ENCODE measurements at places on chromosomes 1 and 21.
A peak's percentile ranks its signal among the peaks of the same experiment; 100 is the strongest.

GRCh38 chr21:27244776-27245175, 277.9 kb upstream of the ADAMTS5 start:
- DNase-seq, result no peak

DNA sequence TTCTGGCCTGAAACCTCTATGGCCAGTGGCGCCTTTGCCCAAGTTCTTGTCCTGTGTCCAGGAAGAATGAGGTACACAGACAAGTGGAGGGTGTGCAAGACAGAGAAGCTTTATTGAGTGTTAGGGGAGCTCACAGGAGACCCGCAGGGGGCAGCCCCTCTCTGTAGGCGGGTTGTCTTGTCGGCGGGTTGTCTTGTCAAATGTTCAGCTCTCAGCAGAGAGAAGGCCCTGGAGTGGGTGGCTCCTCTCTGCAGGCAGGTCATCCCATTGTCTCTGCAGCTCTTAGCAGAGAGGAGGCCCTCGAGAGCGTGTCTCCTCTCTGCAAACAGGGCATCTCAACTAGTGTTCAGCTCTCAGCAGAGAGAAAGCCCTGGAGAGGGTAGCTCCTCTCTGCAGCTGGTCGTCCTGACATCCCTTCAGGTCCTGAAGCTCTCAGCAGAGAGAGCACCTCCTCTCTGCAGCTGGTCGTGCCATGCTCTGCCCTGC, 11.0 kb downstream of the COL6A2 start:
- DNase-seq, result no peak

DNA sequence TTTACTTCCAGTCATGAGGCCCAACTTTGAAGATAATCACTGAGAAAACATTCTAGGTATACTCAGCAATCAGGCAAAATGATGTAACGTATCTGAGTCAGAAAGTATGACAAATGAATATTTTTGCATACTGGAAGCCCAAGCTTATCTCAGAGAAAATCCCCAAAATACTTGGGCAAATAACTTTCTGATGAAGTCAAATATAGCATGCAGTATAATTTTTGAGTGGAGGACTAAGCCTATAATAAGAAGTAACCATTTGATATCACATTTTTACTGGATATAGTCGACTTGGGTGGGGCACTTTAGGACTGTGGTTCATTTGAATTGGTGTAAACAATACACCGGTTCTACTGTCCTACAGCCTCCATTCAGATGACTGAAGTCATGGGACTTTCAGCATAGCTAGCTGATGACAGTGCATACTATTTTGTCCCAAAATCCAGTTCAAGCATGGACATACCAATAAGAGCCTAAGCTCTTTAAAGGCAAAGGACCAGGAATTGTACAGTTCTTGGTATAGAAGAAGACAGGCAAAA, 2.3 kb upstream of the GADD45A start:
- DNase-seq, result peak; percentile 41

- DNase-seq, result no peak
Observed at GRCh38 chr1:29896791-29897714, 660.7 kb downstream of the PTPRU start.

GRCh38 chr1:44907893-44908292, 64.8 kb upstream of the PTCH2 start:
- no peak for DNase-seq

- DNase-seq, result no peak
Observed at GRCh38 chr1:107048241-107048640, 8.2 kb upstream of the PRMT6 start.

DNA sequence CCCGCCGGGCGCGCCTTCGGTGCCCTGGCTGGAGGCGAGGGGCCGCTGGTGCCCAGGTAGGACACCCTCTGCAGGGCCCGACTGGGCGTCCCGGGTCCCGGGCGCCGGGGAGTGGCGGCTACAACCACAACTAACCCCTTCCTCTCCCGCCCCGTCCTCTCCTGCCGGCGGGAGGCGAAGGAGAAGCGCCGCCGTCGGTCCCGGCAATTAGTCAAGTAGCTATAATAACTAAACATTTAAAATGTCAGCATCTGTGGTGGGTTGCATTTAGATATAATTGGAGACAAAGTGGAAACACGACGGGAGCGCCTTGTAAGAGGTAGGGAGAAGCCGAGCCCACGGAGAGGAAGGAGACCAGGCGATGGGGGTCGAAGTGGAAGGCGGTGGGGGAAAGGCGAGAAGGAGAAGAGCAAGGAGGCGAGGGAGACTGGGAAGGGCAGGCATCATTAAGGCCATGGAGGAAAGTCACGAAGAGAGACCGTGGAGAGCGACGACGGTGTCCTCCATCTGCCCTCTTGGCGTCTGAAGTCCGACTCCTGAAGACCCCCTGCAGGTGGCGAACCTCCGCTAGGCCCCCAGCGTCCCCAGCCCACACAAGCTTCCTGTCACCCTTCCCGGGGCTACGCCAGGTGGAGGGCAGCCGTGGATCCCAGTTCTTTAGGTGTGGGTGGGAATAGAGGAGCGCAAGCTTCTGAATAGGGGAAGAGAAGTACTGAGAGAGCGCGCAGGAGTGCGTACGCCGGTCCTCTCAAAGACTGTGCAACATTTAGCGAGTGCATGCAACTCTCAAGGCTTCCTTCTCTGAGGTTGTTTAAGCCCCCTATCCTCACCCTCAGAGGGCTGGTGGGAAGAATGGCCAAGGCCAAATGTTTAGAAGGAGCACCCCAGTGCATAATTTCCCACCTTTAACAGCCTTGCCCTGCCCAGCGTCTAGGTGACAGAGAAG, 1.6 kb downstream of the CNIH3 start:
- DNase-seq, result no peak

- DNase-seq, result peak; percentile 29
Observed at GRCh38 chr1:178344513-178345091, 152.2 kb downstream of the CLEC20A start.

DNA sequence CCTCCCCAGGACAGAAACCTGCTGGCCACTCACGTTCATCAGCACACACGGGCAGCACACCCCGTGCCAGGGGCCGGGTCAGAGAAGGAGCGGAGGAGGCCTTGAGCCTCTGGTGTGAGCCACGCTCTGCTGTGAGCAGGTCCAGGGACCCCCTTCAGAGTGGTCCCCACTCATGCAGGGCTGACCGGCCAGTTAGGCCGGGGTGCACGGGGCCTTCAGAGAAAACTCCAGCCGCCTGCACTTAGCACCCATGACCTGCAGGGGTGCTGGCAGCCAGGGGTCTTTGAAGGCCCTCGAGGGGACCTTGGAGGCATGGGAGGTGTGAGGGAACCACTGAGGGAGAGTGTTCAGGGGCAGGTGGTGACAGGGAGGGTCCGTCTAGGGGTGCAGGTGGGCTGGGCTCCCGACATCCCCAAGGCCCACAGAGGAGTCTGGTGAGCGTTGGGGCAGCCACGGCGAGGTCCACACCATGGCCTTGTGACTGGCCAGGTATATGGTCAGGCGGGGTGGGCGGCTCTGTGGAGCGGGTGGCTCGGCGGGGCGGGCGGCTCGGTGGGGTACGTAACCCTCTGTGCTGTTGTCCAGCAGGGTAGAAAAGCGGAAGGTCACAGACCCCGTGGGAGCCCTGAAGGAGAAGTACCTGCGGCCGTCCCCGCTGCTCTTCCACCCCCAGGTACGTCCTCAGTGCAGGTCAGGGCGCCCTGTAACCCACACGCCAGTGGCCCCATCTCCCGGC, 40.3 kb upstream of the ARHGEF16 start:
- no peak for DNase-seq

DNA sequence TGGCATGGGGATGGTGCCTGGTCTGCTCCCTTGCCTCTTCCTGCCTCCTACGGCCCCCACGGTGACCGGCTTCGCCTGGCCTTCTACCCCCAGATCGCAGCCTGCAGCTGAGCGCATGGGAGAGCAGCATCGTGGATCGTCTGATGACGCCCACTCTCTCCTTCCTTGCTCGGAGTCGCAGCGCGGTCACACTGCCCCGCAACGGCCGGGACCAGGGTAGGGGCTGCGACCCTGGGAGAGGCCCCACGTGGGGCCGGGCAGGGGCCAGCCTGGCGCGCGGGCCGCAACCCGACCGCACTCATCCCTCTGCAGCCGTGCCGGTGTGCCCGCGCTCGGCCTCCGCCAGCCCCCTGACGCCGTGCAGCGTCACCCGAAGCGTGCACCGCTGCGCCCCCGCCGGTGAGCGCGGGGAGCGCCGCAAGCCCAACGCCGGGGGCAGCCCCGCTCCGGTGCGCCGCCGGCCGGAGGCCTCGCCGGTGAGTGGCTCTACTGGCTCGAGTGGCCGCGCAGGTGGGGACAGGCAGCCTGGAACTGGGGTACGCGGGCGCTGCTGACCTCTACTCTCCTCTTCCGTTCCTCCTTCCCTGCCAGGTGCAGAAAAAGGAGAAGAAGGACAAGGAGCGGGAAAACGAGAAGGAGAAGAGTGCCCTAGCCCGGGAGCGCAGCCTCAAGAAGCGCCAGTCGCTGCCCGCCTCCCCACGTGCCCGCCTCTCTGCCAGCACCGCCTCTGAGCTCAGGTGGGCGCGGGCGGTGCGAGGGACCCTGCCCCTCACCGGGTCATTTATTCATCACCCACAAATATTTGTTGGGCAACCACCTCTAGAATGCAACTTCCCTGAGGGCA, 20.4 kb downstream of the MAP7D1 start:
- DNase-seq, result no peak

- no peak for DNase-seq
Observed at GRCh38 chr21:46665566-46665965, 30.1 kb downstream of the PRMT2 start.

DNA sequence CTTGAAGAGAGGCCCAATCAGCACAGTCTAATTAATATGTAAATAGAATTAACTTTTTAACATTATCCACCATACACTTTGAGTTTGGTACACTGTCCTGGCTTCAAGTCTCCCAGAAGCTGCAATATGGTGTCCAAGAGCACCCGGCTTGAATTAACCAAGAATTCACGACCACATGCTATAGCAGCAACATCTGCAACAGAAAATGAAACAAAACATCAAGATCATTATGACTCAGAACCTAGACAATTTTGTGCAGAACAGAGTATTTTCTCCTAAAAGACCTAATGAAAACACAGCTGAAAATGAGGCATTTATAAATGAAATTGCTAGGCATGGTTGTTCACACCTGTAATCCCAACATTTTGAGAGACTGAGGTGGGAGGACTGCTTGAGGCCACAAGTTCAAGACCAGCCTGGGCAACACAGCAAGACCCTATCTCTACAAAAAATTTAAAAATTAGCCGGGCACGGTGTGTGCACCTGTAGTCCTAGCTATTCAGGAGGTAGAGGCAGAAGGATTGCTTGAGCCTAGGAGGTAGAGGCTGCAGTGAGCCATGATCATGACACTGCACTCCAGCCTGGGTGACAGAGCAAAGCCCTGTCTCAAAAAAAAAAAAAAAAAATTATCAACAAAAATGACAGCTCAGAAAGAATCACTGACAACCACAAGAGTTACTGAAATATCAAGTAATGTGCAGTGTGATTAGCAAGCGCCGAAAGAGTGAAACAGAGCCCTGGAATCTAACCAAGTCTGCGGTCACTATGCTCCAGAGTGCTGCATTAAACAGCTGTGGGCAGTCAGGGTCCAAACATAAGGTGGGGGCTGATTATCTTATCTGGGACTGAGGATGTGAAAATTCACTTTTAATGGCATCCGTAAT, 45.3 kb downstream of the HSF2BP start:
- no peak for DNase-seq

- peak; percentile 45 for DNase-seq
Observed at GRCh38 chr1:204190212-204191211, 5.8 kb downstream of the KISS1 start.

DNA sequence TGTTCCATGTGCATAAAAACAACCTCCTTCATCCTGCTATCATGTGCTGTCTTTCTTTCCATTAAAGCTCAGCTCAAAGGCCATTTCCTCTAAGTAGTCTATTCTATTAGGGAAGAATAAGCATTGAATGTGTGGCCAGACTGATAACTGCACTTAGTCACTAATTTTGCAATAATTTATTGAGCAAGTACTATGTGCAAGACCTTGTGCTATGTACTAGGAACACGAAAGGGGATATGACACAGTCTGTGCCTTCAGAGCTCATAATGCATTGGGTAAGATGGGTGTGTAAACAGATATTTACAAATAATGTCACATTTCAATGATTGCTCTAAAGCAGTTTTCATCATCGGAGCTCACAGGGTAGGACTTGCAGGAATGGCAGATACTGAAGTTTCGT, 54.2 kb downstream of the NMNAT2 start:
- DNase-seq, result no peak

- no peak for DNase-seq
Observed at GRCh38 chr1:41242342-41243078, 404 bp upstream of the SCMH1 start.

DNA sequence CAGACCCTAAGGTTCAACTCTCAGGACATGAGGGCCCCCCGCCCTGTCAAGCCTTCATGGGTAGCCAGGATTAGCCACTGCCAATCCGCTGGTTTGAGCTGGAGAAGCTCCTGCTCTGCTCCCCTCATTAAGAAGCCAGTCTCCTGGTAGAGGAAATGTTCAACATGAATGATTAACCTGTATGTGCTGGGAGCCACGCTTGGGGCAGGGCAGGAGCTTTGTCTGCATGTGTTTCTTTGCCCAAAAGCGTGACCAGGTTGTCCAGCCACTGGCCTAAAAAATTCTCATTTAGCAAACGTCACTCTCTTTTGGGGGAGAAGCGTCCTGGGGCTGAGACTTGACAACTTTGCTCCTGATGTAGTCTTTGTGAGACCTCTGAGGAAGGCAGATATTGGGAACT, 96.5 kb downstream of the RRAGC start:
- no peak for DNase-seq

DNA sequence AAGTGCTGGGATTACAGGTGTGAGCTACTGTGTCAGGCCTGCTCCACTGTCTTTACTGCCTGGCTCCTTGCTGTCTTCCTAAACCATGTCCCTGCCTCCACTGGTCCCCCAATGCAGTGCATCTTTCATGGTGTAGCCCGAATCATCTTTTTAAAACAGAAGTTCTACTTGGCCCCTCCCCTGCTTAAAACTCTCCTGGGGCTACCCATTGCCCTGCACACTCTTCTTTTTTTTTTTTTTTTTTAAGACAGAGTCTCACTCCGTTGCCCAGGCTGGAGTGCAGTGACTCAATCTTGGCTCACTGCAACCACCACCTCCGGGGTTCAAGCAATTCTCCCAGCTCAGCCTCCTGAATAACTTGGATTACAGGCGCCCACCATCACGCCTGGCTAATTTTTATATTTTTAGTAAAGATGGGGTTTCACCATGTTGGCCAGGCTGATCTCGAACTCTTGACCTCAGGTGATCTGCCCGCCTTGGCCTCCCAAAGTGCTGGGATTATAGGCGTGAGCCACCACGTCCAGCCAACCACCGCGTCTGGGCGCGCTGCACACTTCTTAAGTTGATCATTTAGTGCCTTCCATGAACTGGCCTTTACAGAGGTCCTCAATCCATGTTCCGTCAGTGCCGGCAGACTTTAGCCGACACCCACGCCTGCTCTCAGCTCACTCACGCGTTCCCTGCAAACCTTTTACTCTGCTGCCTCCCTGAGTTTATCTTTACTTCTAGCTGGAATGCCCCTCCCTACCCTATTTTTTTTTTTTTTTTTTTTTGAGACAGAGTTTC, 2.4 kb downstream of the FCN3 start:
- no peak for DNase-seq

GRCh38 chr1:196690582-196690981, 38.7 kb downstream of the CFH start:
- DNase-seq, result no peak

- DNase-seq, result no peak
Observed at GRCh38 chr1:47624531-47624930, 186.7 kb downstream of the FOXD2 start.
